ENCODE measurements at places on chromosomes 16 and 17.

- no peak for DNase-seq
These were observed 3.5 kb upstream of the C17orf113 start for GRCh38 chr17:42053731-42054500.

DNA sequence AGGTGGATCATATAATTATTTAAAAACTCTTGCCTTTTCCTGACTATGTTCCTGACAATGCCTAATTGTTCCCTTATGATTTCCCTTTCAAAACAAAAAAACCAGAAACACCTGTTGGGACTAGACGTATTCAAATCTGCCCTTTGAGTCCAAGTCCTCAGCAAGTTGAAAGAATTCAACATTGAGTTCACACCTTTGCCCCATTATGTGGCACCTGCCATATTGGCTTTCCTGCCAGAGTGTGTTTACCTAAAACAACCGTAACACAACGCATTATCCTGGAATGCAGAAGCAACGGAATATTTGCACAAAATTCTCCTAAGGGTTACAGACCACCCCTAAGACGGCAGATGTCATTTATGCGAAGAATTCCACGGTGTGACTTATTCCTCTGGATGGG is 105.9 kb downstream of the ZFHX3 start:
- DNase-seq = no peak

- no peak for DNase-seq
These were observed 2.9 kb upstream of the PMP22 start for GRCh38 chr17:15267996-15268395.

GRCh38 chr16:76195648-76196047 is 81.6 kb upstream of the CNTNAP4 start:
- DNase-seq = no peak

- DNase-seq = no peak
These were observed 28.6 kb downstream of the TPPP3 start for GRCh38 chr16:67364600-67365235.

GRCh38 chr17:28929787-28930186 is 21.5 kb downstream of the PHF12 start:
- no peak for DNase-seq

DNA sequence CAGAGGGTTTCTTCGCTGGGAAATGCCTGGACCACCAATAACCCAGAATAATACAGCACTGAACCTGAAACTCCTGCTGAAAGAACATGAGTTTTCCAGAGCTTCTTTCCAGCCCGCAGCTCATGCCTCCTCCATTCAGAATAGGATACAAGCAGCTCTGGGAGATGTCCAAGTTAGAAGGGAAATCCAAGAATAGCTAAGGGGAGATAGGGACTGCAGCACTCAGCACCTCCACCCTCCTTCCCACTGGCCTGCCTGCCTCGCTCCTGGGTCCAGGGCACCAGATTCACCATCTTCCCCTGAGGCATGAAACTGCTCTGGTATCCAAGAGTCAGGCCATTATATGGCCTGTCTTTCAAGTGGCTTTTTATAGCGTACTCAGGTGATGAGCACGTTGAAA is 4.1 kb downstream of the KRT31 start:
- no peak for DNase-seq

GRCh38 chr16:30018731-30019158 is 4.3 kb upstream of the C16orf92 start:
- no peak for DNase-seq

DNA sequence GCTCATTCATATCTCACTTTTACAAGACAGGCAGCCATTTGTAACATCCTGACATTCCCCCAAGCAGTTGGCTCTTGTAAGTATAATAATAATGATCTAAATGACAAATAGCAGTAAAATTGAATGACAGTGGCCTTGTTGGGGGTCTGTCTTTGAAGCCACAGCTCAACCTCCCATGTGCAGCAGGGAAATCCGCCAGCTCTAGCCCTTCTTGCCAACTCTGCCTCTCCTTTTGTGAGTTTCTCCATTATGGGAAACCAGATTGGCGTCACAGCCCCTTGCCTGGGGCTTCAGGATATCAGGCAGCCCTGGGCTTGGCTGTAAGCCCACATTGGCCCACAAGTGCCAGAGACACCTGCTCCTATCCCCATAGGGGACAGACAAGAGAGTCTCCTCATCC is 70.4 kb upstream of the CACNG5 start:
- no peak for DNase-seq

GRCh38 chr16:49850558-49851467 is 5.1 kb downstream of the ZNF423 start:
- DNase-seq = no peak

- peak; percentile 70 for DNase-seq
These were observed 14.2 kb upstream of the RHBDF2 start for GRCh38 chr17:76515274-76515949.

DNA sequence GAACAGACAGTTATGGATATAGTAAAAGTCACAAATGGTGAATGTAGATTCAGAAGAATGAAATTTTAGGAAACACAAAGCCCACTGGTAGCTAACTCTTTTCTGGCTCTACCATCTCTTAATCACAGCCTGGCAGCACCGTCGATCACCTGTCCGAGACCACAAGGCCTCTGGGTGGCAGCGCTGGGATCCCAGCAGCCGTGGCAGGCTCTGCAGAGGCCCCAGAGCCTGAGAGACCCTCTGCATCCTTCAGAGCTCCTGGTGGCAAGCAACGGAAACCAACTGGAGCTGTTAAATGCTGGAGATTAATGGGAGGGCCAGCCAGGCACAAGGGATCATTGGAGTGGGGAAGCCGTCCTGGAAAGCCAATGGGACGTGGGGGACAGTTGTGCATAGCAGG is 26.3 kb downstream of the LAT start:
- no peak for DNase-seq

- DNase-seq = no peak
These were observed 27.2 kb upstream of the TEKT3 start for GRCh38 chr17:15368600-15368999.

GRCh38 chr16:88770461-88771293 is 14.3 kb downstream of the PIEZO1 start:
- DNase-seq = no peak

DNA sequence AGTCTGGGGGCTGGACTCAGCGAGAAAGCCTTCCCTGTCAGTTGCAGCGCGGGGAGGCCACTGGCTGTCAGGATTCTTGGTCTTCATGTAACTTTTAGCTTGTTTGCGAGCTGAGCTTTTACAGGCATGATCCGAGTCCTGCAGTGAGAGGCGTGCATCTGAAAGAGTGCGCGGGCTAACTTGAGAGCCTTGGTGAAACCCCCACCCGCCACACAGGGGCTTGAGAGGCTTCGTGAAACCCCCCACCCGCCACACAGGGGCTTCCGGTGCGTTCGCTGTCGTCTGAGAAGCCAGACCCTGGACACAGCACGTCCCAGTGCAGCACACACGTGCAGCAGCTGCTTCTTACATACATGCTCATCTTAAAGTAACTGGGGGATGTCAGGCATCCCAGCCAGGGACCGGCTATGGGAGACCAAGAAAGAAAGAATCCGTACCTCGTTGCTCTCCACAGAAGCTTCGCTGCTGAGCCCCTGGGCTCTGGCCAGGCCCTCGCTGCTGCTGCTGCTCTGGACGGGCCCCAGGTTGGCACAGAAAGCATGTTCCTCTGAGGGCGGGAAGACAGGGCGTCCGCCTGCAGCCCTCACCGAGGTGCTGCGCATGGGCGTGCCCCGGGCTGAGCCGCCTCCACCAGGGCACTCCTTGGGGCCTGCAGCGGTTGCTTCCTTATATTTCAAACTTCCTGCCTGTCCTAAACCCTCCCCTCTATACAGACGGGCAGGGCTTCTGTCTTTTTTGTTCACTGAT is 7.8 kb downstream of the NUDT16L1 start:
- no peak for DNase-seq

DNA sequence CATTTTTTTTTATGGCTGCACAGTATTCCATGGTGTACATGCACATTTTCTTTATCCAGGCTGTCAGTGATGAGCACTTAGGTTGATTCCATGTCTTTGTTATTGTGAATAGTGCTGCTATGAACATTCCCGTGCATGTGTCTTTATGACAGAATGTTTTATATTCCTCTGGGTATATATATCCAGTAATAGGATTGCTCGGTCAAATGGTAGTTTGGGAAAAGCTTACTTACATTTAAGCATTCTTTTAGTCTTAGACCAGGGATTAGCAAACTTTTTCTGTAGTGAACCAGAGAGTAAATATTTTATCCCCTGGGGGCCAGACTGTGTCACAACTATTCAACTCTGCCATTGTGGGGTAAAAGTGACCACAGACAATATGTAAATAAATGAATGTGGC is 40.2 kb downstream of the MED13 start:
- DNase-seq = no peak

GRCh38 chr17:43588664-43589435 is 42.7 kb upstream of the ETV4 start:
- no peak for DNase-seq

All from activated naive CD4-positive, alpha-beta T cell treated with anti-CD3 and anti-CD28 coated beads, Interleukin-2, amount 50 U/mL, for 16 hours (primary cell).